Right kidney (tissue), 9 donors: ENCODE measurements at places on chromosomes 16 and 17.
A peak's percentile ranks its signal among the peaks of the same experiment; 100 is the strongest.

GRCh38 chr17:61208301-61209105 lies 191.1 kb upstream of the TBX2 start:
- DNase-seq = peak; percentile 44

- DNase-seq = no peak
These were observed 19.8 kb downstream of the TMEM94 start for GRCh38 chr17:75476271-75476671.

DNA sequence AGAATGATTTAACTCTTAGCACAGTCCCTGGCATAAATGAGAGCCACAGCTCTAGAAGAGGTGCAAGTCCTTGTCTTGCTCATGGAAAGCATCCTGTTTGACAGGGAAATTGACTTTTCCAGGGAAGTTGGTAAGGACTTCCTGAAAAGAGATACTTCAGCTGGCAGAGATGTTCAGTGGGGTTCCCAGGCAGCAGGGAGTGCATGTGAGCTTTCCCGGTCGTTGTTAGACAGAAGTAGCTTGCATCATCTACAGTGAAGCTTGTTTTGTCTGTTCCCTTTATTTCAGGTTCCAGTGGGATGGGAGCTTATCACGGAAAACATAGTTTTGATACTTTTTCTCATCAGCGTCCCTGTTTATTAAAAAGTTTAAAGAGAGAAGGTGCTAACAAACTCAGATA lies 22.9 kb downstream of the ALDH3A2 start:
- no peak for DNase-seq

GRCh38 chr17:77410470-77410869 lies 269.7 kb downstream of the SEC14L1 start:
- no peak for DNase-seq

DNA sequence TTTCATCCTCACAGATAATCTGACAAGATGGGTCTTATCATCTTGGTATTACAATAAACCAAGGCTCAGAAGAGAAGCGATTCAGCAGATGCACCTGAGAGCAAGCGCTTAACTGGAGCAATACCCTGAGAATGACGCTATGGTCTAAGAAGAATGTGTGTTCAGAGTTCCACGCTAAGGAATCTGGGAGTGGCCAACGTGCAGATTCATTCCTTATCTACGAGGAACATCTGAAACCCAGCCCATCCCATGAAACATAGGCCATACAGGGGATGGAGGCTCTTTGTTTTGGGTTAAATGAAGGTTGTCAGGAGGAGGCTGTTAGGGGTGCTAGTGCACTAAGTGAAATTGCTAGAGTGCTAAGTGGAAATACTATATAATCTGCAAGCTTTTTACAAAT lies 28.5 kb upstream of the KDM8 start:
- DNase-seq = no peak

GRCh38 chr16:74372369-74372768 lies 3.7 kb upstream of the NPIPB15 start:
- no peak for DNase-seq

DNA sequence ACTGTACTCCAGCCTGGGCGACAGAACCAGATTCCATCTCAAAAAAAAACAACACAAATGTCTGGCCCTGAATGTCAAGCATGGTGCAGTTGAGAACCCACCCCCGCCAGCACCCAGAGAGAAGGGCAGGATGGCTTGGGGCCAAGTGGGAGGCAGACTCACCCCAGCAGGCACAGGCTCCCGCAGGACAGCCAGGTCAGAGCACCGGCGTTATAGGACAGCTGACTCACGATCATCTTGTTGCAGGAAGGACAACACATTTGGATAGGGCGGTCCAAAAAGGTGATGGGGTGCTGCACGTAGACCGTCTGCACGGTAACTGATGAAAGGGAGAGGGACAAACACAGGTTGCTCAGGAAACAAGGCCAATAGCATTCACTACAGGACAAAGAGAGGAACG lies 33.3 kb downstream of the LITAF start:
- no peak for DNase-seq

- no peak for DNase-seq
These were observed 123.4 kb downstream of the NTN1 start for GRCh38 chr17:9144502-9145249.

DNA sequence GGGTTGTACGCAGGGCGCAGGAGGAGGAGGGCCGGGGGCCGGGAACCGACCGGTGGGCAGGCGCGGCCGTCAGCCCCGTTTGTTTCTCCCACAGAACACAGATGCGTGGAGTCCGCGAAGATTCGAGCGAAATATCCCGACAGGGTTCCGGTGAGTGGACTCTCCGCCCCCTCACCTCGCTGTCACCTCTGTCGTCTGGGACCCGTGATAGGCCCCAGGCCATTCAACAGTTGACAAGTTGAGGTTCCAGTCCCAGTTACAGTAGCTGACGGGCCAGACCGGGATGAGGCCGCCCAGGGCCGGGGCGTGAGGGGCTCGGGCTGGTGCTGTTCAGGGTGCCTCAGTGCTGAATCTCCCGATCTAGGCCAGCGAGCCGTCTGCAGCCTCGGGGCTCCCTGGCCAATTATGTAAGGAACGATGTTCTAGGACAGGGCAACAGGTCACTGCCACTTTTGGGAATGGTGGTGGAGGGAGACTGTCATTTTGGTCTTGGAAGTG lies 628 bp downstream of the GABARAPL2 start:
- DNase-seq = no peak

- DNase-seq = no peak
These were observed 26.6 kb upstream of the SKAP1 start for GRCh38 chr17:48456589-48456988.

- no peak for DNase-seq
These were observed 83.9 kb downstream of the SHISA6 start for GRCh38 chr17:11324846-11325420.

- DNase-seq = no peak
These were observed 37.1 kb upstream of the MGAT5B start for GRCh38 chr17:76830987-76831715.

DNA sequence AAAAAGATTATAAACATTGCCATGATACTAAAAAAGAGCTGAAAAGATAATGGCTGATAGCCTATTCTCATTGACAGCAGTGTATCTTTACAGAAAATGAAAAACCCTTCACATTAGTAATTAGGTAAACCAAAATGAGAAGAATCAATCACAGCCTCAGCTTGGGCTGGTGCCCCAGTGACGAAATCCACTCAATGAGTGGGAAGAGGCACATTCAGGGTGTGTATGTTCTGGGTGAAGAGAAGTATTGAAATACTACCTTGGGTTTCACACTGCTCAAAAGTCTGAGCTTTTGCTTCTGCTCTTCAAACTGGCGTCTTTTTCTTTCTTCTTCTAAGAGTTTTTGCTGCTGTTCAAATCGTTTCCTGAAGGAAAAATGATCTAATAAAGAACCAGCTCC lies 24.2 kb downstream of the SYNRG start:
- no peak for DNase-seq

- DNase-seq = no peak
These were observed 7.8 kb downstream of the ZFHX3 start for GRCh38 chr16:73040136-73040535.

GRCh38 chr16:68875871-68876270 lies 32.5 kb downstream of the TANGO6 start:
- DNase-seq = no peak

DNA sequence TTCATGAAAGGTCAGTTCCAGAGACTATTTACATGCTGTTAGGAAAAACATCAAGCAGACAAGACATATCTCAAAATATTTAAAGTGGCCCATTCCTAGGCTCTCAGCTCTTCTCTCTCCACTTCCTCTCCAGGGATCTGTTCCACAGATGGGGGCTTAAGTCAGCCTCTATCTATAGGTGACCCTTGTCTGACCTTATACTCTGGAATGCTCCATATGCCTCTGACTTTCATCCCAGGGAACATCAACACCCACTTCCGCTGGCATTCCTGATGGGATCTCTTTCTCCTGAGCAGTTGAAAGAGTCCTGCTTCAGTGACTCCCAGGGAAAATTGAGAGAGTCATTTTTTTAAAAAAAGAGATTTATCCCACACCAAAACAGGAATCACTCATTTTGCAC lies 11.5 kb upstream of the WIPI1 start:
- DNase-seq = no peak

DNA sequence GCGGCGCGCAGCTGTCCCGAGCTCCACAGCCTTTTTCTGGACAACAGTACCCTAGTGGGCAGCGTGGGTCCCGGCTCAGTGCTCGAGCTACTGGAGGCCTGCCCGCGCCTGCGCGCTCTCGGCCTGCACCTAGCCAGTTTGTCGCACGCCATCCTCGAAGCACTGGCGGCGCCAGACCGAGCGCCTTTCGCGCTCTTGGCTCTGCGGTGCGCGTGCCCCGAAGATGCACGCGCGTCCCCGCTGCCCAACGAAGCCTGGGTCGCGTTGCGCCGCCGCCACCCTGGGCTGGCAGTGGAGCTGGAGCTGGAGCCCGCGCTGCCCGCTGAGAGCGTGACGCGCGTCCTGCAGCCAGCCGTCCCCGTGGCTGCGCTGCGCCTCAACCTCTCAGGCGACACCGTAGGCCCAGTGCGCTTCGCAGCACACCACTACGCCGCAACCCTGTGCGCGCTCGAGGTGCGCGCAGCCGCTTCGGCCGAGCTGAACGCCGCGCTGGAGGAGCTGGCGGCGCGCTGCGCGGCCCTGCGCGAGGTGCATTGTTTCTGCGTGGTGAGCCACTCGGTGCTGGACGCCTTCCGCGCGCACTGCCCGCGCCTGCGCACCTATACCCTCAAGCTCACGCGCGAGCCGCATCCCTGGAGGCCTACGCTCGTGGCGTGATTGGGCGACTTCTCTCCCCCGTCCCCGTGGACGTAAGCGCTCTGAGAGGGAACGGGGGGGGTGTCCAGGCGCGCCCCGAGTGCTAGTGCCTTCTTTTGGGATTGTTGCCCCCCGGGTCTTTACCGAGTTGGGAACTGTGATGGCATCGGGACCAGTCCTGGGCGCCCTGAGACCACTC lies 1.2 kb upstream of the HSF4 start:
- peak; percentile 84 for DNase-seq

DNA sequence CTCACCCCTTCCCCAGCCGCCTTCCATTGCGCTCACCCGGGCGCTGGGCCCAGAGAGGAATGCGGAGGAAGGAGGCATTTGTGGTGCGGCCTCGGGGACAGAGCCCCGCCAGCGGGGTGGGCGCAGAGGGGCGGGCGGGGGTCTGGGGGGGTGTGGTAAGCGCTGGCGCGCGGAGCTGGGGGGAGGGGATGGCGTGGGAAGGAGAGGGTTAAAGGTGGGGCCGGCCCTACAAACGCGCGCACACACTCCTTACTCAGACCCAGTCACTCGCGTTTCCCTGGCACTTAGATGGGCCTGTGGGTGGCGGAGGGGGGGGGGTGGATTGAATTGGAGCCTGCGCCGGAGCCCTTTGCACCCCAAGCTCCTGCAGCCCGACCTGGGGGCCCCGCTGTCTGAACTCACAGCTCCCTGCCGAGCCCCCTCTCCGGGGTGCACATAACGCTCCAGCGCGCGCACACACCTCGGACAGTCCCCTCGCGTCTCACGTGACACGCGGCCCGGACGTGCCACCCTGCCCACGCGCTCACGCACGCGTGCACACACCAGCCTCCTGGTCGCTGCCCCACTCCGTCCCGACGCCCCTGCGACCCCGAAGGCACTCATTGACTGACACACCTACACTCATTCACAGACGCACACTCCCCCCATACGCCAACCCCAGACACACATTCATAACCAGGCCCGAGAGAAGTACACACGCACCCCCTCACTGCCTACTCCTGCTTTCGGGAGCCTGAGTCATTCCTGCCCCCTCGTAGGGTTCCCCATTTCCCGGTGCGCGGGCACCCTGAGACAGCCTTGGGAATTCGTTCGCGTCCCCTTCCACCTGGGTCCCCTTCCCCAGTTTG lies 844 bp downstream of the TBKBP1 start:
- peak; percentile 76 for DNase-seq

DNA sequence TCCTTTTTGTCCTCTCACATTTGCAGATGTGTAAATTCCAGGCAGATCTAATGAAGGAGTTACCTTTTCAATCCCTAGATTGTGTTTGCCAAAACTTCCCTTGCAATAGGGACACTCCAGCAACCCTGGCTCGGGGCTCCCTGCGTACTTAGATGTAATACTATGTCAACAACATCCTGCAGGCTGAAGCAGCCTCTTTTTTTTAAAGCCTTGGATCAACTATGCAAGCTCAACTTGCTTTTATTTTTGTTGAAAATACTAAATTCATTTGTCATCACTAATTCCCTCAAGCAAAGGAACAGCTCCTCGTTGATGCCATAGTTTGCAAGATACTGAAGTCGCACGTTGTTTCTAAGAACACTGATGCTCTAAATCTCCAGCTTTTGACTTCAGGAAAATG lies 59.1 kb downstream of the GRIN2A start:
- no peak for DNase-seq

- peak; percentile 64 for DNase-seq
These were observed 93.3 kb downstream of the FOXL1 start for GRCh38 chr16:86671486-86672178.

DNA sequence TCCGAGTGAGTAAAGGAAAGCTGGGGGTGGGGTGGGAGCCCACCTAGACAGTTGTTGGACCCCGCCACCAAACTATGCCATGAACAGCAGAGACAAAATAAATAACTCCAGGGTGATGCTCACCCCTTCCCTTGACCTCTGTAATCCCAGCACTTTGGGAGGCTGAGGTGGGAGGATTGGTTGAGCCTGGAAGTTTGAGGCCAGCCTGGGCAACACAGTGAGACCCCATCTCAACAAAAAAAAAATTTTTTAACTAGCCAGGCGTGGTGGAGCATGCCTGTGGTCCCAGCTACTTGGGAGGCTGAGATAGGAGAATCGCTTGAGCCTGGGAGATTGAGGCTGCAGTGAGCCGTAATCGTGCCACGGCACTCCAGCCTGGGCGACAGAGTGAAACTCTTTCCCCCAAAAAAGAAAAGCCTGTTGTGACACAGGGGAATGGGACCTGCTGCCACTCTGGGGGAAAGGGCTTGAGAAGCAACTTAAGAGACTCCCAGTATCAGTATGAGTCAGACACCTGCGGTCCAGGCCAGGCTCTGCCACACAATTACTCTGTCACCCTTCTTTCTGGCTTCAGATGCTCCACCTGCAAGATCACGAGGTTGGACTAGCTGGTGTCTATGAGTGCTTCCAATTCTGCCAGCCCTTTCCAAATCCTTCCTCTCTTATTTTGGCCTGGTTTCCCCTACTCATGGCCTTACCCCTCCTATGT lies 5.0 kb downstream of the SGCA start:
- DNase-seq = no peak

DNA sequence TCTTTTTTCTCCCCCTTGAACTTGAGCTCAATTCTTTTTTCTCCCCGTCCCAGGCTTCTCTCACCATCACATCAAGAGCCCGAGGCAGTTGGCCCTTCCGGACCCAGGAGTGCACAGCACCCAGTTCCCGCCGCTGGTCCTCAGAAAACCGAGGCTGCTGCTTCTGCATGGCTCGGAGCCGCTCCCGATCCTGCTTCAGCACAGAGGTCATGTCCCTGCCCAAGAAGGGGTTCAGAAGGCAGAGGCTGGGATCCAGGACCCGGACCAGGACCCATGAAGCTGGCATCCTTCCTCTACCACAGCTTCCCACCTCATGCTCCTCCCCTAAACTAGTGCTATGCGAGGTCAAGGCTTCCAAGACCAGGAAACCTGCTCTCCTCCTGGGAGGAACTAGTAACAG lies 10.5 kb downstream of the PER1 start:
- no peak for DNase-seq

- no peak for DNase-seq
These were observed 12.0 kb downstream of the IL4R start for GRCh38 chr16:27325736-27326135.

GRCh38 chr17:50872710-50873424 lies 6.7 kb upstream of the TOB1 start:
- DNase-seq = no peak
